ENCODE measurements at places on chromosomes 11 and 22. TPM values are rescaled to one million over a fixed set of nuclear protein-coding genes. Genes with fewer than 3 reads are reported as not detected.

The P2RY6 gene
- total RNA-seq: not detected

The GAB4 gene
- not detected for total RNA-seq

The KRTAP5-11 gene
- not detected for total RNA-seq

The MUC5AC gene
- not detected for total RNA-seq

The KDM4E gene
- total RNA-seq: not detected

The MRGPRX4 gene
- not detected for total RNA-seq

The SHISAL1 gene
- total RNA-seq: 5.8 TPM

The TRPM5 gene
- total RNA-seq: not detected

The ZNF214 gene
- 19.6 TPM for total RNA-seq

The OR51E2 gene
- total RNA-seq: not detected

The FGF3 gene
- total RNA-seq: not detected

The HTR3B gene
- not detected for total RNA-seq

Data from bronchial smooth muscle cell (primary cell).